ENCODE measurements at places on chromosomes 11 and 22.

- H3K4me3 ChIP-seq: no peak overlapping the region
- no peaks in the 10 kb centered on the region for H3K27me3 ChIP-seq
- no peak overlapping the region for H3K27ac ChIP-seq
- DNase-seq: no peak
- H3K36me3 ChIP-seq: peaks cover 4% of the 10 kb centered on the region
Observed at GRCh38 chr11:111361052-111361801, 17.8 kb downstream of the POU2AF1 start.

DNA sequence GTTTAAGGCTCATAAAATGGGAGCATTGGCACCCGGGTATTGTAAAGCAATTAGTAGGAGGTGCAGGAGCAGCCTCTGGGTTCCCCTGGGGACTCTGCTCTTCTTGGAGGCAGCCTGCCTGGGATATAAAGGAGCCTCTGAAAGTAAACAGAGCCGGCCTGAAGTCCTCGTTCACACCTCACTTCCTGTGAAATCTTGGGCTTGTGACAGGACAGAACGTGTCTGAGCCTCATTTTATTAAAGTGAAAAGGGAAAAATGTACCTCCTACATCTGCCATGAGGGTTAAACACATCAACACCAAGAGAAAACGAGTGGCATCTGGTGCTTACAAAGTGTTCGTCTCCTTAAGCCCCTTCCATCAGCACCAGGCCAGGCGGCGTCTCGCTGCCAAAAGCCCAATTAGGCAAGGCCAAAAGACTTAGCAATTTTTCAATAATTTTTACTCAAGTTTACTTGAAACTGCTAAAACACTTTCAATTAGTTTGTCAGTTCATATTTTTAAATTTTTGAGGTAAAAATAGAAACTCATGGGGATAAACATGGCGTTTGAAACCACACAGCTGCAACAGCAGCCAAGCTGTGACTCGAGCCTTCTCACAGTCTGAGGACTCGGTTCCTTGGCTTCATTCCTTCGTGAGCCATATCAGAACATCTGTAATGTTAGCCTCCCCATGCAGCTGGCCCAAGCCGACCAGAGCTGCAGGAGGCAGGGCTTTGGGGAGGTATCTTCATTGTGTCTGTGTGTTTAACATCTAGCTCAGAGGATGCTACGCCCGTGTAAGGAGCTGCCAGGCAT lies 33.6 kb downstream of the MAP6 start:
- no peaks in the 10 kb centered on the region for H3K4me1 ChIP-seq
- no peak for DNase-seq
- H3K36me3 ChIP-seq: no peaks in the 10 kb centered on the region
- H3K27ac ChIP-seq: no peak overlapping the region
- H3K27me3 ChIP-seq: peaks cover 50% of the 10 kb centered on the region
- H3K4me3 ChIP-seq: no peak overlapping the region

- H3K4me3 ChIP-seq: no peak overlapping the region
- peaks cover 24% of the 10 kb centered on the region for H3K36me3 ChIP-seq
- H3K4me1 ChIP-seq: peaks cover 34% of the 10 kb centered on the region
- no peak overlapping the region for H3K27ac ChIP-seq
- peaks cover 83% of the 10 kb centered on the region for H3K27me3 ChIP-seq
Observed at GRCh38 chr11:31806928-31807798, 4.0 kb downstream of the PAX6 start.

- DNase-seq: peak; percentile 42
- H3K36me3 ChIP-seq: peaks cover 26% of the 10 kb centered on the region
- H3K4me1 ChIP-seq: peaks cover 95% of the 10 kb centered on the region
- no peaks in the 10 kb centered on the region for H3K27me3 ChIP-seq
- H3K4me3 ChIP-seq: no peak overlapping the region
- peak overlapping the region; percentile 69 for H3K27ac ChIP-seq
Observed at GRCh38 chr11:118012083-118012669, 26.0 kb downstream of the IL10RA start.

GRCh38 chr22:41555325-41555982 lies 5.4 kb upstream of the CSDC2 start:
- H3K27ac ChIP-seq: no peak overlapping the region
- H3K36me3 ChIP-seq: no peaks in the 10 kb centered on the region
- H3K4me1 ChIP-seq: peaks cover 5% of the 10 kb centered on the region
- H3K4me3 ChIP-seq: no peak overlapping the region
- H3K27me3 ChIP-seq: peaks cover 32% of the 10 kb centered on the region
- DNase-seq: no peak

GRCh38 chr11:13290221-13290980 lies 12.8 kb downstream of the BMAL1 start:
- H3K27ac ChIP-seq: no peak overlapping the region
- H3K4me1 ChIP-seq: peaks cover 75% of the 10 kb centered on the region
- no peak overlapping the region for H3K4me3 ChIP-seq
- no peak for DNase-seq

- peaks cover 52% of the 10 kb centered on the region for H3K27me3 ChIP-seq
- no peak for DNase-seq
- no peak overlapping the region for H3K27ac ChIP-seq
- H3K4me3 ChIP-seq: no peak overlapping the region
- H3K4me1 ChIP-seq: peaks cover 31% of the 10 kb centered on the region
Observed at GRCh38 chr11:75431533-75432525, 1.2 kb downstream of the KLHL35 start.

DNA sequence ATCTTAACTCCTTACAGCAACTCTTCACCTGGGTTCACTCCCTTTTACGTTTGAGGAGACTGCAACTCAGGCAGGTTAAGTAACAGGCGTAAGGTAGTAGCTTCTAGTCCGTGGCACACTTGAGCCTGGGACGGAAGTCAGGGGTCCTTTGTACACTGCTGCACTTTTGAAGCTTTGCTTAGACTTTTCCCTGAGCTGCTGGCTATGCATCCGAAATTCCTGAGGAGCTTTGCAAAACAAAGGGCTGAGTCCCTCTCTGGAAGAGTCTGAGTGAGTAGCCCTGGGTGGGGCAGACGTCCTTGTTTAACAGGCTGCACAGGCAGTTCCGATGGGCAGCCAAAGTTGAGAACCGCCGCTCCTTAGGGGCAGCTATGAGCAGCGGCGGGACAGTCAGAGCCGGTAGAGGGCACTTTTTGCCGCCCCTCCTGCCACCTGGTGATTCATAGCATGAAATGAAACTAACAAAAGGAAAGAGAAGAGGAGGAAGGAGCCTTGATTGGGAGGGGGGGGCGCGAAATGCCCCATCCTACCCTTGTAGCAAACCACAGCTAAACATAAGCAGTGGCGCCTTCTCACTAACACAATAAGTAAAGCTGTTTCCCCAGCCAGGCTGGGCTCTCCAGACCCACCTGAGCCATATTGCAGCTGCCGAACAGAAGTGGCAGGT lies 1.4 kb downstream of the TMEM109 start:
- H3K27me3 ChIP-seq: no peaks in the 10 kb centered on the region
- H3K27ac ChIP-seq: peak overlapping the region; percentile 90
- peak overlapping the region; percentile 96 for H3K4me3 ChIP-seq
- H3K36me3 ChIP-seq: peaks cover 19% of the 10 kb centered on the region

- H3K4me1 ChIP-seq: no peaks in the 10 kb centered on the region
- H3K4me3 ChIP-seq: no peak overlapping the region
- no peaks in the 10 kb centered on the region for H3K36me3 ChIP-seq
- no peak for DNase-seq
- H3K27me3 ChIP-seq: peaks cover 43% of the 10 kb centered on the region
- no peak overlapping the region for H3K27ac ChIP-seq
Observed at GRCh38 chr11:72541257-72541974, 107.1 kb upstream of the CLPB start.

DNA sequence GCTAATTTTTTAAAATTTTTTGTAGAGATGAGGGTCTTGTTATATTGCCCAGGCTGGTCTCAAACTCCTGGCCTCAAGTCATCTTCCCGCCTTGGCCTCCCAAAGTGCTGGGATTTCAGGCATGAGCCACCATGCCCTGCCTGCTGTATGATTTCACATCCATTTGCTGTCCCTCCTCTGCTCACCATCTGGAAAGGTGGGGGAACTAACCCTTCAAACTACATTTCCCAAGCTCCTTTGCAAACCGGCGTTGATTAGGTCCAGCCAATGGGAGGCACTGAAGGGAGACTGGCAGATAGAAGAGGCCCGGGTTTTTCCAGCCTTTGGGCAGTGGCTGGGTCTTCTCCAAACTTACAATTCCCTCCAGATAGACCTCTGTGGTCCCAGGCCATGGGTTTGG lies 19.3 kb downstream of the RFPL1 start:
- H3K27ac ChIP-seq: no peak overlapping the region
- H3K4me3 ChIP-seq: no peak overlapping the region
- no peaks in the 10 kb centered on the region for H3K27me3 ChIP-seq
- H3K36me3 ChIP-seq: no peaks in the 10 kb centered on the region
- no peaks in the 10 kb centered on the region for H3K4me1 ChIP-seq
- DNase-seq: no peak

DNA sequence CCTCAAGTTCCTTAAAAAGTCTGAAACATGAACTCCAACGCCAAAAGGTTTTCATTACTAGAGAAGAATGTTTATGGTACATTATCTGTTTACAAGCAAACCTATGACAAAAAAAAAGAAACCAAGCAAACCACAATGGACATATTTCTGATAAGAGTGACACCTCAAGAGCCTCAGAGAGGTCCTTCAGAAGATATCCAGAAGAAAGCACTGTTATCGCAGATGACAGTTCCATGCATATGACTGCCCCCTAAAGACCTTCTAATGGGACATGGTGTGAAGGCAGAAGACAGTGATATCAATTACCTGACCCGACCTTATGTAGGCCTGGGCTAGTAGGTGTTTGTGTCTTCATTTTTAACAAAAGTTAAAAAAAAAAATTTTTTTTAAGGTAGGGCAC lies 3.1 kb downstream of the HDHD5 start:
- H3K4me1 ChIP-seq: peaks cover 34% of the 10 kb centered on the region
- H3K27ac ChIP-seq: no peak overlapping the region
- H3K27me3 ChIP-seq: no peaks in the 10 kb centered on the region
- no peak overlapping the region for H3K4me3 ChIP-seq
- peaks cover 13% of the 10 kb centered on the region for H3K36me3 ChIP-seq
- no peak for DNase-seq
